Stimulated activated CD8-positive, alpha-beta memory T cell treated with anti-CD3 and anti-CD28 coated beads, Interleukin-7, amount 100 ng/mL, for 24 hours (primary cell): ENCODE measurements at places on chromosomes 4 and X.

GRCh38 chr4:133440404-133440803 is 291.3 kb downstream of the PCDH10 start:
- no peak for DNase-seq

- DNase-seq, result no peak
These were observed 11.7 kb downstream of the SMARCAD1 start for GRCh38 chr4:94219402-94219801.

GRCh38 chr4:26288355-26288909 is 32.4 kb upstream of the RBPJ start:
- no peak for DNase-seq

GRCh38 chrX:122641826-122642225 is 542.3 kb upstream of the GRIA3 start:
- DNase-seq, result no peak

- DNase-seq, result no peak
These were observed 514.5 kb upstream of the SLIT2 start for GRCh38 chr4:19736968-19737756.

- no peak for DNase-seq
These were observed 69.1 kb downstream of the PSAPL1 start for GRCh38 chr4:7365462-7366179.

GRCh38 chrX:97984641-97985040 is 1100.9 kb downstream of the RPA4 start:
- no peak for DNase-seq
